ENCODE measurements at places on chromosomes 1 and 21. TPM values are rescaled to one million over a fixed set of nuclear protein-coding genes. Genes with fewer than 3 reads are reported as not detected.

DNA sequence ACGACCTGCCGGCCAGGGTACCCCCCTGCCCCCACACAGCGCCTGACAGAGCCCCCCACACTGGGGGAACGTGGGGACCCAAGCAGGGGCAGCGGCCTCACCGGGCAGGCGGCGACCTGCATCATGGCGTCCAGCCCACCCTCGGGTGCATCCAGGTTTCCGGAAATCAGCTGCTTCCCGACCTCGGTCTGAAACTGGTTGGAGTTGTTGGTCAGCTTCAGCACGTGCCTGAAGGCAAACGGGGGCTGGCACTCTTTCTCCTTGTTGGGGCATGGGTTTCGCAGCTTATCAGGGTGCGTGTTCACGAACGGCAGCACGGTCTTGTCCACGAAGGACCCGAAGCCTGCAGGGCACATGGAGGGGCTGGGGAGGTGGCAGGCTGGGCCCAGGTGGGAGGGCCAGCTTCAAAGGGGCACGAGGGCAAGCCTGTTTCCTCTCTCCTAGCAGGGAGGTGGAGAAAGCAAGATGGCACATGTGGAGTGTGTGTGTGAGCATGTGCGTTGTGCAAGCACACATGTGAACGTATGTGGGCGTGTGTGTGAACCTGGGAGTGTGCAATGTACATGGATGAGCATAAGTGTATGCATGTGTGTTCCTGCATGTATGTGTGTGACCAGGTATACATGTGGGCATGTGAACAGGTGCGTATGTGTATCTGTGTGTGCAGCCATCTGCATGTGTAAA lies 19.2 kb downstream of the ITGB2 start:
- no peak for DNase-seq

DNA sequence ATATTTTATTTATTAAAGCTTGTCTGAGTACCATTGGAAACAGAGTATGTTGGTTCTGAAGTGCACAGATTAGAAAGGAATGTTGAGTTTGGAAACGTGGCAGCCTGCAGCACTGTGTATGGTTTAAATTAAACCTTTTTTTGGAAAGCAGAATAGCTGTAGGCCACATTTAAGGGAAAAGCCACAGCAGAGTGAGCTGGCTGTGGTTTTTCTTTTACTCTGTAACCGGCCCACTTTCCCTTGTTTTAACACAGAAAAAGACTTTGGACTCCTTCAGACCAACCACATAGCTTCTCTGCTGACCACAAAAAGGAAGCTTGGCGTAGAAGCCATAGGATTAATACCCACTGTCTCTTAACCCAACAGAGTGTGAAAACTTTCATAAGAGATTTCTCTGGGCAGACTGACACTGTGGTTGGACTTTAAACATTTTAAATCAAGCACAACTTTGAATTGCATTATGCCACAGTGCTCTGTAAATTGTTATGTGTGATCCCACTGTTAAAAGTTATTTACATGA lies 75.2 kb downstream of the NFIA start:
- DNase-seq: peak; percentile 30

GRCh38 chr1:26471498-26472319 lies 531 bp upstream of the HMGN2 start:
- peak; percentile 63 for DNase-seq

DNA sequence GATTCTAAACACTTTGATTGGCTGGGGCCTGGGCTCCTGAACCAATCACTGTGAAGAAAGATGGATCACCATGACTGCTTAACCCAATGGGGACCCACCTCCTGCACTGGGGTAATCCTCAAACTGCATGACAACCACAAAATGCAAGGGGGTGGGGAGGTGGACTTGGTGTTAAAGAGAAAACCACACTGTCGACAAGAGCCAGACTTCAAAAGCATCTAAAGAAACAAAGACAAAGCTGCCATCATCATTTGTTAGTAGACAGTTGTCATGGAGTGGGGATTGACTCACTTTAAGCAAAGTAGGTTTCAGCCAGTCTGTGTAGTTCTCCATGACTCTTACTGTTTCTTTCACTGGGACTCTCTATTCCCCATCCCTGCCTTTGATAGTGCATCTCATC lies 433.8 kb downstream of the PLPP3 start:
- DNase-seq: no peak

DNA sequence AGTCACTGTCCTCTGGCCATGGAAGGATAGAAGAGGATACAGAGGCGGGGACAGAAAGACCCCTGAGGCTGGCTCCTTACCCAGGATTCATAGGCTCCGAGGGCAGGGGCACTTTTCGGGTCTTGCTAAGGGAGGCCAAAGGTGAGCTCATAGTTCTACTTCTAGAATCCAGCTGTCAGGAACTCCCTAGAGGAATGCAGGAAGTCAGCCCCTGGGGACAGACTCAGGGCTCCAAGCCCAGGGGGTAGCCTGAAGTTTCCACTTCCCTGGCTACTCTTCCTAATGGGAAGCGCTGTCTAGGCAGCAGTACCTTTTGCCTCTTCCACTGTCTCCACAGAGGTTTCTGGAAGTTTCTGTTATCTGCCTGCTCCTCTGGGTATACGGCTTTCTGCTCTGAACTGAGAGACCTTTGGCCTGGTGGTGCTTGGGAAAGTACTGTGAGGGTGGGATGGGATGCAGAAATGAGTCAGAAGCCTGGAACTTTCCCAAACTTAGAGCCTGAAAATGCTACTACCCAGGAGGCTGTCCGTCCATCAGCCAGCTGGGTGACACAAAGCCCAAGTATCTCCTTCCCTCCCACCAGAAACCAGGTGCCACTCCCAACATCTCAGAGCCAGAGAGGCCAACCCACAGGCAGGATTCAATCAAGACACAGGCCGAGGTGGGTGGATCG lies 3.6 kb downstream of the UBXN11 start:
- no peak for DNase-seq

DNA sequence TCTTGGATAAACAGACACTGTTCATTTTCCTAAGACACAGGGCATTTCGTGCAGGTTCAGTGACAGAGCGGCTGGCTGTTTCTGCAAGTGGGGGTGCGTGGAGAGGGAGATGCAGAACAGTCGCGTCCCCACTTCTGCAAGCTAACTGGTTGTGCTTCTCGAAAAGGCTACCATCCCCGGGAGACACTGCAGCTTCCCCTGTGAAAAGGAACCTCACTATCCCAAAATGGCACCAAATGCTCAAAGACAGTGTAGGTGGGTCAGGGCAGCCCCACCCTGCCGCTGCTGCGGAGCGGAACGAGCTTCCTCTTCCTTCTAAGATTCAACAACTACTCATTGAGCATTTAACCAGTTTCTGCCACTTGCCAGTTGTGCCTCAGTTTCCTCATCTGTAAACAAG lies 19.2 kb upstream of the BACE2 start:
- DNase-seq: no peak

- no peak for DNase-seq
Observed at GRCh38 chr1:209621286-209621685, 30.9 kb downstream of the LAMB3 start.

GRCh38 chr1:82722608-82723007 lies 921.9 kb downstream of the ADGRL2 start:
- no peak for DNase-seq

GRCh38 chr1:45134461-45134873 lies 71.9 kb downstream of the ZSWIM5 start:
- no peak for DNase-seq

- no peak for DNase-seq
Observed at GRCh38 chr1:43199093-43199726, 27.1 kb downstream of the CFAP57 start.

DNA sequence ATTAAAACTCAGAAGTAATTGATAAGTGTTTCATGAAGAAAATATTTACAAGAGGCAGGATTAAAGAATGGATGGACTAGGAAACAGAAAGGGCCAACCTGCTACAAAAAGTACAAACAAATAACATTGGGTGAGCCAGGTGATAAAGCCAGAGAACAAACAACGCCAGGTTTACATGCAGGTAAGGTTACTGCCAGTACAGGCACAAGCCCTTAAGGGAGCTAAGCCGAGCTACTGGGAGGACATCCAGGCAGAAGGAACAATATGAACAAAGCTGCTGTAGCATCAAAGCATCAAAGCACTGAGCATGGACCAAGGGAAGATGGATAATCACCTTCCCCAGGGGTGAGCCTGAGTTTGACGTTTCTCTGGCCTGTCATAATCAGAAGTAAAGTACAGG lies 380.7 kb downstream of the SEC16B start:
- DNase-seq: no peak

- DNase-seq: no peak
Observed at GRCh38 chr1:233045588-233045987, 95.2 kb downstream of the NTPCR start.

- no peak for DNase-seq
Observed at GRCh38 chr1:50796272-50796671, 163.8 kb downstream of the FAF1 start.

DNA sequence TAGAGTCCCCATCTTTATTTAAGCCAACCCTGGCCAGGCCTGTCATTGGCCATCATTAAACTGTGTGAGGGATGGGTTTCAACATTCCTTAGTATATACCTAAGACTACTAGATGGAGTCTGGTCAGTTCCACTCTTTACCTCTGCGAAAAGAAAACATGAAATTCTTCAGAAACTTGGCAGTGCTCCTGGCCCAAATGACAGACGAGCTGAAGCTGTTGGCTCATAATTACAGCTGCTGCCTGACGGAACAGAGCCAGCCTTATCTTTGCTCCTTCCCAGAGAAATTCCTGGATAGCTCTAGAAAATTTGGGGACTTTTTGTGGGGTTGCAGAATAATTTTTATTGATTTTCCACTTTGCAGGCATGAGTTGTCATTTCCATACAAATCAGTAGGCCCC lies 30.4 kb downstream of the NPHS2 start:
- no peak for DNase-seq

DNA sequence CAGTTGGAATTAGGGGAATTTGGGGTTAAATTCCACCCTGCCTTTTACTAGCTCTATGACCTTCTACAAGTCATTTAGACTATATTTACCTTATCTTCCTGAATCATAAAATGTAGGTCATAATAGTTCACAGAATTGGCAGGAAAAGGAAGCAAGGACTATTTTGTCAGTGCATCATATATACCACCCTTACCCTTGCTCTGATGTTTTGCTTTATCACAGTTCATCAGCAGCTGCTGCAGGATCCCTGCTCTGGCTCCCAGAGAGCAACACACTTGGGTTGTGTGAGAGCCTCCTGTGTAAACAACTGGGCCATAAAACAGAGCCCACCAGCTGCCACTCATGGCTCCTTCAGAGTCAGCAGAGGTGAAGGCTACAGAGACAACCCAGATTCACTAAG lies 631.6 kb upstream of the CAMK1G start:
- DNase-seq: no peak

DNA sequence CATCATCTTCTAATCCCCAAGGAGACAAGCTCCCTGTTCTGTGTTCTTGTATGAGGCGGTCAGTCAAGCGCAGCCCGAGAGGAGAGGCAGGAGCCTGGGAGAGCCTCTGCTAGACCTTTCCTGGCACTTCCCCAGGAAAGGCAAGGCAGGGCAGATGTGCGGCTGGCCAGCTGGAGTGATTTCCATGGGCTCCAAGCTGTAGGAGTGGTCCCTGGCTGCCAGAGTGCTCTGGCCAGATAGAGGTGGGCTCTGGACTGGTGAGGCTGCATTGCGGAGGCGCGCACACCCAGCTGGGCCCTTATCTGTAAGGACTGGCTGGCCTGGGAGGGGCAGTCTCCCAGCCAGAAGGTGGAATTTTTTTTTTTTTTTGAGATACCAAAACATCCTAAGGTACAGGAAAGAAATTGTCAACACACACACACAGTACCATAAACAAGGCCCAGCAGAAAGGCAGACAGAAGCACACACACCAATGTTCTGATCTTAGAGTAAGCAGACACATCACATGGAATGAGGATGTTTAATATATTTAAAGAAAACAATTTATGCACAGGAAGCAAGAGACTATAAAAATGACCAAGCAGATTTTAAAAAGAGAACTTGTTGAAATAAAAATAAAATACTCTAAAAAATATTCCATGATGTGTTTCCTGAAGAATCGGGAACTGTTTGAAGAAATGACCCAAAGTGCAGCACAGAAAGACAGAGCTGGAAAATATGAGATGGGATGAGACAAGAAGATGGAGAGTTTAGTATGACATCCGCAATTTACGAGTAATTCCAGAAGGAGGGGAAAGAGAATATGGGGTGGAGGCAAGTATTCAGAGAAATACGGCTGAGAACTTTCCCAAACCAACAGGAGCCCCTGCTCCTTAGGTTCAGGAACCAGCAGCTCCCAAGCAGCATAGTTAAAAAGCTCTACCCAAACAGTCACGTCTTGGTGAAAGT lies 13.4 kb downstream of the IBA57 start:
- no peak for DNase-seq

- peak; percentile 14 for DNase-seq
Observed at GRCh38 chr1:67691712-67692111, 6.7 kb downstream of the GADD45A start.

GRCh38 chr1:16009030-16009460 lies 5.0 kb downstream of the SRARP start:
- peak; percentile 82 for DNase-seq

- DNase-seq: no peak
Observed at GRCh38 chr1:1302951-1303509, 4.7 kb downstream of the ACAP3 start.

DNA sequence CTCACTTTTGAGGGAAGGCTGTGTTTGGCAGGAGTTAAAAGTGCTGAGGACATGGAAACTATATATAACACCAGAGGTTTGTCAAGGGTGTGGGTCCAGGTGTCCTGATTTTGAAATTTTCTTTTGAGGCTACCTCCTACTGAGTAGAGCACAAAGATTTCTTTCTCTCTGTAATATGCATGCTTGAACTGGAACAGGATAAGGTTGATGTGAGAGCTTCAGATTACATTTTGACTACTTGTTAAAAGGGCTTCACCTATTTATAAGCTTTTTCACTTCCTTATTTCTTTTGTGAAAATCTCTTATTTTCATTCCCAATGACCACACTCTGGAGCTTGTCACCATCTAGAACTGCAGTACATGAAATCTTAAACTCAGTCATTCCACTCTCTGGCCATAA lies 59.8 kb upstream of the PLA2G4A start:
- no peak for DNase-seq

- DNase-seq: no peak
Observed at GRCh38 chr1:56921479-56921878, 44.3 kb downstream of the C8B start.

GRCh38 chr1:145901312-145902021 lies 8.4 kb downstream of the ITGA10 start:
- no peak for DNase-seq

- no peak for DNase-seq
Observed at GRCh38 chr1:209993061-209993830, 55.2 kb downstream of the SYT14 start.

DNA sequence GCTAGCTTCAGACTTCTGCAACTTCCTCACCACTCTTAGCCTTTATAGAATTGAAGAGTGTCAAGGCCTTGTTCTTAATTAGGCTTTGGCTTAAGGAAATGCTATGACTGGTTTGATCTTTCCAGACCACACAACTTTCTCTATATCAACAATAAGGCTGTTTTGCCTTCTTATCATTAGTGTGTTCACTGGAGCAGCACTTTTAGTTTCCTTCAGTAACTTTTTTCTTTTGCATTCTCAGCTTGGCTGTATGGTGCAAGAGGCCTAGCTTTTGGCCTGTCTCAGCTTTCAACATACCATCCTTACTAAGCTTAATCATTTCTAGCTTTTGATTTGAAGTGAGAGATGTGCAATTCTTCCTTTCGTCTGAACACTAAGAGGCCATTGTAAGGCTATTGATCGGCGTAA lies 8.6 kb downstream of the PRKACB start:
- DNase-seq: no peak

GRCh38 chr1:67484492-67484891 lies 54.3 kb upstream of the SERBP1 start:
- DNase-seq: no peak

Gene DNAJC6
- total RNA-seq: 1.4 TPM

Gene USH2A
- not detected for total RNA-seq

Gene SAMD11
- total RNA-seq: not detected

Gene UMODL1
- not detected for total RNA-seq

Gene ZFP69B
- total RNA-seq: 3.8 TPM

Gene PODN
- not detected for total RNA-seq

Gene FBXO44
- total RNA-seq: 42.3 TPM

Gene TMEM82
- total RNA-seq: not detected

Gene CELSR2
- 4.9 TPM for total RNA-seq
